ENCODE measurements at places on chromosomes 3 and 15.

GRCh38 chr3:105513042-105513441, 146.3 kb downstream of the ALCAM start:
- no peak for DNase-seq

DNA sequence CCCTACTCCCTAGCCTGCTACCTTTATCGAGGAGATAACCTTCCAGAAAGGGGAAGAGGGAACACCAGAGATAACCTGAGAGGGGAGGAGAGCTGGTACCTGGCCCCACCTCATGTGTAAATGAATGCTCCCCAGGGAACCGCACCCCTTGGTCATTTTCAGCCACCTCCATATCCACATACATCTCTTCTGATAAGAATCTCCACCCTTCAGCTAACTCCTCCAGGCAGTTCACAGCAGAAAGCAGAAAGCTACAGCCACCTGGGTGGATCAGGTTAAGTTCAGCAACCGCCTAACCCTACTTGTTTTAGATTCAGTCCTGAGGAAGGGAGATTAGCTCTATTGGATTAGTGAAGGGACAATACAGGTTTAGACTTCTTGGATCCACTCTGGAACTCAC, 38.0 kb upstream of the TIMP4 start:
- DNase-seq, result no peak

GRCh38 chr15:90400759-90401314, 12.8 kb downstream of the IQGAP1 start:
- peak; percentile 58 for DNase-seq

DNA sequence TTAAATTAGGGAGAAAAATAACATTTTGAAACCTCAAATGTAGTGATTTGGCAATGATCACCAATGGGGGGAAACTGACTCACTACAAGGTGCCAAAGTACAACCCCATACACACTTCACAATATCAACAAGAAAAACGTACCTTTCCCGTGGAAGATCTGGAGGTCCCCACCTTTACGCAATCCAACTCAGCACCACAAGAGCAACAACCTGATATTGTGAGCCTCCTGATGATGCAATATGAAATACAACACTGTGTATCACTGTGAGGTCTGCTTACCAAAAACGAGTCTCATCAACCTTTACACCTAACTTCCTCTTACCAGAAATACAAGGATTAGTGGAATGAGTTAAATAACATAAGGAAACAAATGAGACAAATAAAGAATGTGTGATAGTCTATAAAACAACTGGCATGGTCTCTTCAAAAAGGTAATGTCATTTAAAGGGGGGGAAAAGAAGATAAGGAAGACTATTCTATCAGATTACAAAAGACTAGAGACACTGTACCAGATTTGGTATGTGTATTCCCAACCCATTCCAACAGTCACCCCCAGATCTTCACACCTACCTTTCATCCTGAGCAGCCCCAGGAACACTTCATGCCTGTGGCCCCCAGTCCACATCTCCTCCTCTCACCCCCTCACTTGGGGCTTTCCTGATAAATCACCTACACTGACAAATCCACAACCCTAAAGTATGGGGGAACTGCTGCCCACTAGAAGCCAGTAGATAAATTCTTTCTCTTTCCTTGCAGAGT, 27.7 kb downstream of the DLG1 start:
- no peak for DNase-seq

GRCh38 chr3:179436517-179436916, 14.8 kb downstream of the GNB4 start:
- DNase-seq, result no peak

GRCh38 chr3:133412183-133413132, 12.6 kb downstream of the BFSP2 start:
- peak; percentile 44 for DNase-seq

- DNase-seq, result no peak
Observed at GRCh38 chr3:150770681-150771080, 7.7 kb upstream of the SIAH2 start.

- no peak for DNase-seq
Observed at GRCh38 chr3:127988770-127989557, 63.3 kb upstream of the SEC61A1 start.

DNA sequence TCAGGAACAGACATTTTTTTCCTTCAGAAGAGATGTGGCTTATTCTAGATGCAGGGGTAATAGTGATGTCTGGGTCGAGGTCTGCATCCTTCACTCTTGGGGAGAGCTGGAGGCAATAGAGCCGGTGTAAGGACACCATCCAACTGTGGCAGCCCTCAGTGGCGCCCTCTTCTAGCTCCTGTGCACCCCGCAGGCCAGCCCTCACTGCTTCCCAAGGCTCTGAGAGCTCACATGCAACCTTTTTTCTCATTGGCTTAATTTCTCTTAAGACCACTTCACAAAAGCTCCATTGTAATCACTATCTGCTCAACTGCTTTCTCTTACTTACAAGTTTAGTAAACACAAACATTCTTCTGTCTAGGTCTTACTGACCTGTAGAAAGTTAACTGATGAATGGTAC, 3.9 kb upstream of the VPS8 start:
- DNase-seq, result peak; percentile 52

GRCh38 chr3:157618075-157618760, 115.0 kb upstream of the VEPH1 start:
- no peak for DNase-seq

- no peak for DNase-seq
Observed at GRCh38 chr3:155748611-155749365, 3.9 kb upstream of the PLCH1 start.

DNA sequence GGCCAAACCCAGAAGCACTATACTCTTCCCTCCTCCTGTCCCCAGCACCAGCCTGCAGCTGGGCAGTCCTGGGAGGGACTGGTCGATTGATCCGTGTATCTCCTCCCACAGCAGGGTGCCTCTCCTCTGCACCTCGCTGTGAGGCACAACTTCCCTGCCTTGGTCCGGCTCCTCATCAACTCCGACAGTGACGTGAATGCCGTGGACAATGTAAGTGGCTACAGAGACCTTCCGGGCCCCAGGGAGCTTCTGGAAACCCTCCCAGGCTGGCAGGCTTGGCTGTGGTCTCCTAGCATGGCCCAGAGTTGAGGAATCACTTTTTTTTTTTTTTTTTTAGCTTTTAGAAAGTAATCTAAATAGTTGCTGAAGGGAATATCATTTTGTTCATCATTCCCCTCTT, 30.7 kb downstream of the ANKDD1A start:
- DNase-seq, result no peak

GRCh38 chr3:71554649-71555048, 28.9 kb downstream of the FOXP1 start:
- DNase-seq, result no peak

DNA sequence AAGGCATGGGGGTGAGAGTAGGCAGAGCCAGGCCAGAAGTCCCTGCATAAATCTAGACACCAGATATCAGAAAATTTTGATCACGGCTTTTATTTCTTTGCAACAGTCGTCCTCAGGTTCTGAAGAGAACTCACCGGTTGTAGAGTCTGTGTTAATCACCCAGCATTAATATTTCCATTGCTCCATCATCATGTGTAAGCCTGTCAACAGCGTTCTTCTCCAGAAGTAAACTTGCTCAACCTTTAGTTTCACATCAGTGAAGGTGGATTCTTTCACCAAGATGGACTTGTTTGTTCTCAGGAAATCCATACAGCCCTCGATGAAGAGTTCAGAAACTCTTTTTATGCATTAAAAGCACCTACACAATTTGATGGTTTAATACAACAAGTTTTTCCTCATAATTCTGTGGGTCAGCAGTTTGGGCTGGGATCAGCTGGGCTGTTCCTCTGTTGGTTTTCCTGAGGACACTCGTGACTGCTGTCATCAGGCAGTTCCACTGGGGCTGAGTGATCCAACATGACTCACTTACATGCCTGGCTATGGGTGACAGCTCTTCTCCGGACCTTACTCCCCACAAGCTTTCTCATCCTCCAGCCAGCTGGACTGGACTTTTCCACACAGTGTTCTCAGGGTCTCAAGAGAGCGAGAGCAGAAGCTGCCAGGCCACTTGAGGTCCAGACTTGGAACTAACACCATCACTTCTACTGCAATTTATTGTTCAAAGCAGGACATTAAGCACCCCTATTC, 303.4 kb downstream of the ZNF621 start:
- no peak for DNase-seq

DNA sequence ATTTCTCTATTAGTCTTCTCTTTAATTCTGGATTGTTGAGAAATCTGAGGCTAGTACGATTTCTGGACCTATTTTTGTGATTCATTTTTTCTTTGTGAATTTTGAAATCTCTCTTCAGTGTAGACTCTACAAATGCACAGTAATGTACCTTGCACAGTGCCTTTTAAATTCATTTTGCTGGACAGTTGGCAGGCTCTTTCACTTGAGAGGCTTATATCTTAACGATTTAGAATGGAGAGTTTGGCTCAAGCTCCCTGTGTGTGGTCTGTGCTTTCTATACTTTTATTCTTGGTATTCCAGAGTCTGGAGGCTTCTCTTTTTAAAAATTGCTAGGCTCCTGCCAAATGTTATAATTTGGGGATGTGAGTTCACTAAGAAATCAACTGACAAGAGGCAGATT, 8.8 kb downstream of the CRYBG3 start:
- no peak for DNase-seq

DNA sequence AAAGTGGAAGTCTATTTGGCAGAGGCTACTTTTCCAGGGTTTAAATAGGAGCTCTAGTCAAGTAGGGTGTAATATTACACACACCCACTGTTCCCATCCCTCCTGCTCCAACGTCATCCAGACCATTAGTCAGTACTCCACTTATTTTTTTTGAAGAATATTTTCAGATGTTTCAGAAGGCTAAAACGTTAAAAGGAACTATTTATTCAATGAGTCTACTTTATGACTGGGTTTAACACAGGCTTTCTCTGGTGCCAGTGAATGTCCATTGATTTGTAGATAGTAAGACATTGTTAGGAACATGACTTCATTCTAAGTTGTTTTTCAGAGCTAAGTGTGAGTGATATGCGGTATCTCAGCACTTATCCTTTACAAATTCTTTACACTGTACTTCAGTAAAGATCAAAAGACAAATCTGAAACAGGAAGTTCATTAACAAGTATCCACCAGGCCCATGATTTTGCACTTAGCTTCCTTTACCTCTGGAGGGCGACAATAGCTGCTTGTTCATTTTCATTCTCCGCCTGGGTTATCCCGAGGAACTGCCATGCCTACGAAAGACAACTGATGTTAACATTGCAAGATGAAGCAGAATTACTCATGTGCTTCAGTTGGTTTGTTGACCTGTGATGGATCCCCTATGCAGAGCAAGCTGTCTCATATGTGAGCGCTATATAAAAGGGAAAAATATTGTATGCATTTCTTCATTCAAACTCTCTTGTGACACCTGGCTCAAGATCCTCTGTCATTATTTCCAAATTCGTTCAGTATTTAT, 158.7 kb downstream of the USP13 start:
- peak; percentile 55 for DNase-seq

DNA sequence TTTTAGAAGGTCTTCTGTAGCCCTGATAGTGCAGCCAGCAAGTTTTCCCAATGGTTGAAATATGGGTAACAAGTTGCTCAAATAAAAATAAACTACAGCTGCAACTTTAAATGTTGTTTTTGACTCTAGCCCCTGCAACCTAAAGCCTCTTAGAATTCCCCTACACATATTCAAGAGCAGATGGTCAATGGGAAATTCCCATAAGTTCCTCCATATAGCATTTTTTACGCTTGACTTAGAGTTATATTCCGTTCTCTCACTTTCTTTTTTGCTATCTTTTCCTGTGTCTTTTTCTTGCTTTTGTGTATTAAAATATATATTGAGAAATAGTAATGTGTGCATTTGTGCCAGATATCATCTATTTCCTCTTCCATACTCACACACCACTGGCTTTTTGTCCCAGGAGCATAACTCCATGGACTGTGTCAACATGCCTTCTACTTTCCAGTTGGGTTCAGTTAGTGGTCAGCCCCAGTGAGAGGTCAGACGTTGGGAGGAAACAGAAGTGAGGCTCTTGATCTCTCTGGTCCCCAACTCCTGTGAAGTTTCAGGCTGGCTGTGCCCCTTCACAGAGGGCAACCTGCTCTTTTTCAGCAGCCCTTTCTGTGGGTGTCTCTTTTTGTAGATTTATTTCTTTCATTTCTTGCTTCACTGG, 63.3 kb upstream of the TP63 start:
- DNase-seq, result no peak

GRCh38 chr3:171778493-171778892, 31.8 kb downstream of the PLD1 start:
- no peak for DNase-seq

DNA sequence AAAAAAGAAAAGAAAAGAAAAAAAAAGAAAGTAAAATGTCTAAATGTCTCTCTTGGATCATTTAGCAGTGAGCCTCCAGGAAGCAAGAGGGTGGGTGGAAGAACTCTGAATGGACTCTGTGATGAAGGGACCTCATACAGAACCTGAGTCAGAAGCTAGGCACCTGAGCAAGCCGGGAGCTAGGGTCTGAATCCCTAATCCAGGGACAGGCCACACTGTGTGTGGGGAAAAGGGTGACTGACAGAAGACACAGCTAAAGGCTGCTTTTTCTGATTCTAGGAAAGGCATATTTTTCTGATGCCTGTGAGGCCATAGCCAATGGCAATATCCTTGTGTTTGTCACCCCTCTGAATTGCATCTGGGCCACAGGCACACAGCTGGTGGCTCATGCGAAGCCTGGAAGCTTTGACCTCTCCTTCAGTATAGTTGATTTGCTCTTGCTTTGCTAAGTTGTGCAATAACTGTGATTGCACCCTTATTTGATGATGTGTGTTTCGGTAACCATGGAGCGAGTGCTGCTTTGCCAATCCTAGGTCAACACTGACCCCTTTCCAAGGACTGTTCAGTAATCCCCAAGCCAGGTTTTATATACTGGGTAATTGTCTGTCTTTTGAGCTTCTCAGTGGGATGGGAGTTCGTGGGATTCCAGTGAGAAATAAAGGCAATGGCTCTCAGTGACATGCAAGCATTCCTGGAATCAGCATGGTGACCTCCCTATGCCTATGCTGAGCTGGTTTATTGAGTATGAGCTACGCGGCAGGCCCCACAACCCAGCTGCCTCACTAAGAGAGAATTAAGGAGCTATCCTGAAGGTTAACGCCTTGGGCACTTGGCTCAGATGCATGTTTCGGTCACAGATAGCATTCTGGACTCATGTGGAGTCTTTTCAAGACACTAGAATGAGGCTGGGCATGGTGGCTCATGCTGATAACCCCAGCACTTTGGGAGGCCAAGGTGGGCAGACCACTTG, 49.0 kb upstream of the OSBPL11 start:
- no peak for DNase-seq

DNA sequence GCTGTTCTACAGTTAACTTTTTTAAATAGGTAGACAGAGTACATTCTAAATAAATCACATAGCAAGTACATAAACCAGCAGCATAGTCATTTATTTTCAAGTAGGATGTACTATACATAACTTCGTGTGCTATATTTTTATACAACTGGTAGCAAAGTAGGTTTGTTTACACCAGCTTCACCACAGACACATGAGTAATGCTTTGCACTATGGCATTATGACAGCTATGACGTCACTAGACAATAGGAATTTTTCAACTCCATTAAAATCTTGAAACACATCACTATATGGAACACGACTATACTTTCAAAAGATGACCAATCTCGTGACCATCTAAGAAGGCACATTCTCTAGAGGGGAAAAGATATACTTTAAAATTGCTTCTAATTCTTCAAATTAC, 3.5 kb downstream of the TEX55 start:
- no peak for DNase-seq

Data from BE2C (cell line).